ENCODE measurements at places on chromosomes 6 and 20.

DNA sequence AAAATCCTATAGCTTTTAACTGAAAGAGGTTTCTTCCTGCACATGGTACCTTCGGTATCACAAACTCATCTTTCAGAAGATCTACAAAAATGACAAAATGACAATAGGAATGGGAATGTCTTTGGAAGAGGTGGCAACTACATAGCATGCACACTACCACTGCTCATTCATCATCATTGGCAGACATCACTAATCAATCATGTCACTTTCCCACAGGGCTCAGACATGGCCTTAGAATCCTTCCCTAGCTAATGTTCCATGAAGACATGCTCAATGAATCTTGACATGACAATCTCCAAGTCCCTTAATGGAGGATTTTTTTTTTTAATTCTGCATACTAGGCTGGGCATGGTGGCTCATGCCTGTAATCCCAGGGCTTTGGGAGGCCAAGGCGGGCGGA lies 3.2 kb upstream of the PGC start:
- no peak for DNase-seq

- DNase-seq: no peak
These were observed 24.4 kb downstream of the TBC1D20 start for GRCh38 chr20:437787-438486.

DNA sequence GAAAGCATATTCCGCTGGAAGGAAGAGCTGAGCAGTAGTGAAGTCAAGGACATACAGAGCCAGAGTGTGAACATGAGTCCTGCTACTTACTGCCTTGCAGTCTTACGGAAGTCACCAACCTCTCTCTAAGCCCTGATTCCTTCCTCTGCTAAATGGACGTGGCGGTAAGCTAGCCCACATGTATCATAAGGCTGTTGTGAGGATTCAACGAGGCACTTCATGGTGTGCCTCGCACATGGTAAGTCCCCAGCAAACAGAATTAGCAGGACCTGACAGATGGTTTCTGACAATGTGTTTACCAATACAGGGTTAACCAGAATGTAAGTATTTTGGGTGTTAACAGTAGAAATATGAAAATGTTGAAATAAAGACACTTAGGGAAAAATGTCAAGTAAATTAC lies 93.2 kb downstream of the IRF4 start:
- no peak for DNase-seq

DNA sequence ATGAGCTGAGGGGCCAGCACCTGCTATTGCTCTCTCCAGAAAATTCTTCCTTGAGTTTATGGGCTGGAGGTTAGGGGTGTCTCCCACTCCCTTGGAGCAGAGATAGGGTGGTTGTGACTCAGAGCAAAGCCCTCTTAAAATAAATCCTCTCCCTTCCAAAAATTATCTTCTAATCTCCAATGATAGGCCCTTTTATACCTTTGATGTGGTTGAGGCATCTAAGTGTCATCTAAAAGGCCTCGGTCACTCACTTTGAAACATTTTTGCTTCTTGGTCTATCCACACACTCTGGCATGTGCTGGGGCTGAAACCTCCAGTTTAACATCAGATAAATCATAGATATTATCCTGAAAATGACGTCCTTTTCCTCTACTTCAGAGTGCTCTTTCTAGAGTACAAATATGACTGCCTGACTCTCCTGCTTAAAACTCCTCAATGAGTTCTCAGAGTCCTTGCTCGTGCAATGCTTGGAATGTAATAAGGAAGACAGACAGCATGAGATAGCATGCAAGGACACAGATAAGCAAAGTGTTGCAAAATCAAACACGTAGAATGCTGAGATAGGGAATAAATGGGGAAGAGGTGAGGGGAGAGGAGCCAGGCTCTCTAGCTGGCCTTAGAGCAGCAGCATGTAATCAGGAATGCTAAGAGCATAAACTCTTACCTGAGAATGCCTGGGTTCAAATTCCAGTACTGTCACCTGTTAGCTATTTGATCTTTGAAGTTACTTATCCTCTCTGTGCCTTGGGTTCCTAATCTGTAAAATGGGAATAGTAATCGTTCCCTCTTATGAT lies 374.1 kb upstream of the CITED2 start:
- DNase-seq: no peak

- no peak for DNase-seq
These were observed 89.0 kb upstream of the AKIRIN2 start for GRCh38 chr6:87791029-87791428.

DNA sequence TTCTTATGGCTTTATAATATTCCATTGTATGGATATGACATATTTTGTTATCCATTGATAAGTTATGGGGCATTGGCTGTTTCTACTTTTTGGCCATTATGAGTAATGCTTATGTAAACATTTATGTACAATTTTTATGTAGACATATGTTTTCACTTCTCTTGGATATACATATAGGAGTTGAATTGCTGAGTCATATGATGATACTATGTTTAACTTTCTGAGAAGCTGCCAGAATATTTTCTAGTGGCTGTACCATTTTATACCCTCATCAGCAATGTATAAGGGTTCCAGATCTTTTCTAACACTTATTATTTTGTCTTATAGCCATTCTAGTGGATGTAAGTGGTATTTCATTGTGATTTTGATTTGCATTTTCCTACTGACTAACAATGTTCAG lies 23.1 kb downstream of the OTOR start:
- DNase-seq: no peak

DNA sequence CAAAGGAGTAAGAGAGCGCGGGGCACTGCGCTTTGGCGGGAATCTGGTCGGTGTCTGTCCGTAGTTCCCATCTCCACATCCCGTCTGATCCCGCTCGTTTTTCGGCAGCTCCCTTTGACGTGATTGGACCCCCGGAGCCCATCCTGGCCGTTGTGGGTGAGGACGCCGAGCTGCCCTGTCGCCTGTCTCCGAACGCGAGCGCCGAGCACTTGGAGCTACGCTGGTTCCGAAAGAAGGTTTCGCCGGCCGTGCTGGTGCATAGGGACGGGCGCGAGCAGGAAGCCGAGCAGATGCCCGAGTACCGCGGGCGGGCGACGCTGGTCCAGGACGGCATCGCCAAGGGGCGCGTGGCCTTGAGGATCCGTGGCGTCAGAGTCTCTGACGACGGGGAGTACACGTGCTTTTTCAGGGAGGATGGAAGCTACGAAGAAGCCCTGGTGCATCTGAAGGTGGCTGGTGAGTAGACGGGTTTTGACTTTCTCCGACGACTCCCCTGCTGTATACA lies 1.4 kb downstream of the BTN1A1 start:
- no peak for DNase-seq

DNA sequence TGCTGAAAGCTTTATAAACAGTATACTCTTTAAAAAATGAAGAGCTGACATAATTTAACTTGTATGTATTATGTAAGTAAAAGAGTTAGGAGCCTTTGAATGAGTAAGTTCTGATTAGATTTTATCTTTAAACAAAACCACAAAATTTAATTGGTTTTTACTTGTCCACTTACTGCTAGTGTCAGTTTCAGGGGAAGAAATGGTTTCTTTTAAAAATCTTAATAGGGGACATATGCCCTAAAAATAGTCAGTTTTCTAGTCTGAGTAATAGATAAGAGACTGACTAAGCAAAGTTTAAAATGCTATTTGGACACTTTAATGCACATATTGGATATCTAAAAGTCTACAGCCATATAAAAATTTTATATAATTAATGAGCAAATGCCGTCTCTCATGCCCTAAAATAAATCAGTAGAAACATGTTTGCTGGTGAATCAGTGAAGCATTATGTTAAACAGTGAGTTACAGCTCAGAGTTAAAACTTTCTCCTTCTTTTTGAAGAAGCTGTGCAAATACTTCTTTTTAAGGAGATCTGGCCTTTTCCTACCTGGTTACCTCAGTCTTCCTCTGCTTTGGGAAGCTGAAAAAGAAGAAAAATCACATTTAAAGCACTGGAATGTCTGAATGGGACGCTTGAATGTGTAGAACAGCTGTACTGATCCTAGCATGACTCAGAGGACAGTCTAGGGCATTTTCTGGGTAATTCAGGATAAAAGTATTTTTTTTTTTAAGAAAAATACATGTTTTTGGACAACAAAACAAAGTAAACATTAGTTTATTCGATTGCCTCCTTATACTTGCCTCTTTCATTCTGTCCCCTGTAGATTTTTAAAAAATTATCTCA lies 55.3 kb downstream of the CDH26 start:
- DNase-seq: no peak

GRCh38 chr20:21167261-21167660 lies 41.4 kb downstream of the KIZ start:
- no peak for DNase-seq

- no peak for DNase-seq
These were observed 71.7 kb downstream of the HIVEP1 start for GRCh38 chr6:12083763-12084162.

- no peak for DNase-seq
These were observed 184.2 kb downstream of the LY86 start for GRCh38 chr6:6772751-6773150.

DNA sequence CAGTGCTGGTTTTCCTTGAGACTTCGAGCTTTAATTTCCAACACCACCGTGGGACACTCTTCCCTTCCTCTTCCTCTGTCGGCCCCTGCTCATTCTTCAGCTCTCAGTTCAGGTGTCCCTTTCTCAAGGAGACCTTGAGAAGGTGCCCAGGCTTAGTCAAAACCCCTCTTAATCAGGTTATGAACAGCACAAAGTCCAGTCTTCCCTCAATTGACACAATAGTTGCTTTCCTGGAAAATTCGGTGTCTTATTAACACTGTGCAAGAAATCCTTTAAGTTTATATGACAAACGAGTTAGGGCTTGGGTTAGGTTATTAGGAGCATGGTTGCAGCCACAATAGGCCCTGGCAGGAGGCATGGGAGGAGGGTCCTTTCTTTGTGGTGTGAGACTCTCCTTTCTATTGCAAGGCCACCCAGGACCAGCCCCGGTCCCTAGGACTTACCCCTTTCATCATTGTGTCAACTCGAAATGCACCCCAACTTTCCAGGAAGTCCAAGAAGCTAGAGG lies 1.5 kb upstream of the NSFL1C start:
- DNase-seq: no peak

DNA sequence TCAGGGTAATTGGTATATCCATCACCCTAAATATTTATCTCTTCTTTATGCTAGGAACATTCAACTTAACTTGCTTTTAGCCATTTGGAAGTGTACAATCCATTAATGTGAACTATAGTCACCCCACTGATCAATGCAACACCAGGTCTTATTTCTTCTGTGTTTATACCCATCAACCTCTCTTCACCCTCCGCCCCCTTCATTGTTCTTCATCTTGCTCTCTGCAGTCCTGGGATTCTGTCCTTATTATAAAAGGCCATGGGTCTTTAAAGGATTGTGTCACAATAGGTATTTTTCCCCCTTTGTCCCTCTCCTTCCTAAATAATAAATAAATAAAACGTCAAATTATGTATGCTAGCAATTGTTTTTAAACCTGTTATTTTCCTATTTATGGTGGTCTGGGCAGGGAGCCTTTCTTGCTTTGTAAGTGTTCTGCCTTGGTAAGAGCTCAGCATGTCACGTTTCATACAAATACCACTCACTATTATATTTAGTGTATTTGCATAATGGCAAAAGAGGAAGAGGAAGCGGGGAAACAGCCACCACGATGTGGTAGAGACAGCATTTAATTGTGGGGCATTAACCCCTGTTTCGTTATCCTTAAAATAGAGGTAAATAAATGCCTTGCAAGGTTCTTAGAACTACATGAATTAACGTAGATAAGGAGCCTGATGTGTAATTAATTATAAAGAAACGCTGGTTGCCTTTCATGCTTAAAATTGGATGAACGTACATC lies 1.9 kb downstream of the ABRACL start:
- no peak for DNase-seq

DNA sequence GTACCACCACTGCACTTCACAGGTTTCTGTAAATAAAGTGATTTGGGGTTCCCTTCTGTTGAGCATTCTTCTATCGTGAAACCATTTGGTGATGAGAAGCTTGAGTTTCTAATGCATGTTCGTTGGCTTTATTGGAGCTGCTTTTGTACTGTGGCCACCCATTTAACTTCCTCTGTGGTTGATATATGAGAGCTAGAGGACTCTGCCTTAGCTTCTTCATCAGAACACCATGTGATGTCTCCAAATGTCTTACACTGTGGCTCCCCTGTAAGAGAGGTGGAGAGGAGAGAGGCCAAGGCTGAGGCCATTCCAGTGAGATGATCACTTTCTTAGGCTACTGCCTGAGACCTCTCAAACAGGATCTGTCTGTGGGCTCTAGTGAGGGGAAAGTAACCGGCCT lies 114.5 kb downstream of the SLC16A10 start:
- no peak for DNase-seq

GRCh38 chr6:33116417-33116816 lies 40.6 kb downstream of the HLA-DPB1 start:
- DNase-seq: no peak

DNA sequence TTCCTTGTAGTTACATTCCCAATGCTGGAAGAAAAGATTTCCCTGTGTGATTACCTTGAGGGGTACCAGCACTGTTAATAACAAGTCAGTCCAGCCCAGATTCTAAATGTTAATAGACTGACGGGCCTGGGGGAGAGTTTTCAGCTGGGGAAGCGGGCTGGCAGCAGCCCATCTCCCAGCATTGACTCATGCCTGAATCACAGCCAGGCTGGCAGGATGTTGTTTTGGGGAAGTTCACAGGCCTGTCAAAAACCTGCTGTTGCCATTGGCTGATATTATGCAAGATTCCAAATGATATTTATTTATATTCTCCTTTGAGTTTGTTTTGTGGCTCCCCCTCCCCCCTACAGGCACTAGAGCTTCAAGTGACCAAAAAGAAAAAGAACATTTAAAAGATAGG lies 213.9 kb upstream of the CNR1 start:
- no peak for DNase-seq

DNA sequence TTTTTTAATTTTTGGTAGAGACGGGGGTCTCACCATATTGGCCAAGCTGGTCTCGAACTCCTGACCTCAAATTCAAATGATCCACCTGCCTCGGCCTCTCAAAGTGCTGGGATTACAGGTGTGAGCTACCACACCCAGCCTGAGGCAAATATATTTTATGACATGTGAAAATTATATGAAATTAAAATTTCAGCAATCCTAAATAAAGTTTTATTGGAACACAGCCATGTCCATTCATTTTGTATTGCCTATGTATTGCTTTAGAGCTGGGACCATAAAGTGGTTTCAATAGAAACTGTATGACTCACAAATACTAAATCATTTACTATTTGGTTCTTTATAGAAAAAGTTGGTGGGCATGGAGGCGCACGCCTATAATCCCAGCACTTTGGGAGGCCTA lies 32.0 kb upstream of the GCM1 start:
- DNase-seq: no peak

GRCh38 chr20:44959082-44959637 lies 1.0 kb downstream of the TOMM34 start:
- DNase-seq: no peak

- DNase-seq: no peak
These were observed 86.9 kb downstream of the RAMACL start for GRCh38 chr6:166499350-166500163.
